ENCODE measurements at places on chromosomes 7 and 10.
A peak's percentile ranks its signal among the peaks of the same experiment; 100 is the strongest.

- no peak overlapping the region for H3K4me3 ChIP-seq
- peaks cover 3% of the 10 kb centered on the region for H3K36me3 ChIP-seq
- DNase-seq, result no peak
- no peaks in the 10 kb centered on the region for H3K4me1 ChIP-seq
Measured at GRCh38 chr10:76522547-76522946, 1091.1 kb downstream of the LRMDA start.

DNA sequence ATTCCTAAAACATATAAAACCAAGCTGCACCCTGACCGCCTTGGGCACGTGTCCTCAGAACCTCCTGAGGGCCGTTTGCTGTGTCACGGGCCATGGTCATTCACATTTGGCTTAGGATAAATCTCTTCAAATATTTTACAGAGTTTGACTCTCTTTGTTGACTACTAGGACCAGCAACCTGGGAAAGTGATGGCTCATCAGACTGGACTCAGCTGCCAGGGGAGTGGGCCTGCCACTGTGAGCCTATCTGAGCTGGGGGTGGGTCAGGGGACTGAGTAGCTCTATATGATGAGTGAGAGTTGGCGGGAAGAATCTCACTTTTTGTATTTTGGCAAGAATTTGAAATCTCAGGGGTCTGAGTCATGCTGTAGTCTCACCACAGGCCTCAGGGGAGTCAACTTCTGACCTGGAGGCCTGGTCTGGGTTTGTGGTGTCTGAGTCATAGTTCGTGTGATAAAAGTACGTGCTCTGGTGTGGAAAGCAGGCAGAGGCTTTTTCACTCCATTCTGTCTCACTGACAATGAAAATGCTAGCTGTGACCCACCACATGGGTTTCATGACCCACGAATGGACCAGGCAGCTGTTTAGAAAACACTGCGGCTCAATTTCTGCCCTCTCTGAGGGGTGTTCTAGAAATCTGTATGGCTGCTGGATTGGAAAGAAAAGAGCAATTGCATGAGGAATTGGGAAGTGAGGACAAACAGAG lies 4.2 kb upstream of the UPP1 start:
- H3K4me1 ChIP-seq, result peaks cover 47% of the 10 kb centered on the region
- DNase-seq, result peak; percentile 68

GRCh38 chr7:117249696-117250095 lies 73.2 kb downstream of the WNT2 start:
- no peak overlapping the region for H3K4me3 ChIP-seq
- H3K4me1 ChIP-seq, result no peaks in the 10 kb centered on the region
- H3K27me3 ChIP-seq, result peaks cover 24% of the 10 kb centered on the region
- H3K36me3 ChIP-seq, result no peaks in the 10 kb centered on the region
- H3K27ac ChIP-seq, result no peak overlapping the region

DNA sequence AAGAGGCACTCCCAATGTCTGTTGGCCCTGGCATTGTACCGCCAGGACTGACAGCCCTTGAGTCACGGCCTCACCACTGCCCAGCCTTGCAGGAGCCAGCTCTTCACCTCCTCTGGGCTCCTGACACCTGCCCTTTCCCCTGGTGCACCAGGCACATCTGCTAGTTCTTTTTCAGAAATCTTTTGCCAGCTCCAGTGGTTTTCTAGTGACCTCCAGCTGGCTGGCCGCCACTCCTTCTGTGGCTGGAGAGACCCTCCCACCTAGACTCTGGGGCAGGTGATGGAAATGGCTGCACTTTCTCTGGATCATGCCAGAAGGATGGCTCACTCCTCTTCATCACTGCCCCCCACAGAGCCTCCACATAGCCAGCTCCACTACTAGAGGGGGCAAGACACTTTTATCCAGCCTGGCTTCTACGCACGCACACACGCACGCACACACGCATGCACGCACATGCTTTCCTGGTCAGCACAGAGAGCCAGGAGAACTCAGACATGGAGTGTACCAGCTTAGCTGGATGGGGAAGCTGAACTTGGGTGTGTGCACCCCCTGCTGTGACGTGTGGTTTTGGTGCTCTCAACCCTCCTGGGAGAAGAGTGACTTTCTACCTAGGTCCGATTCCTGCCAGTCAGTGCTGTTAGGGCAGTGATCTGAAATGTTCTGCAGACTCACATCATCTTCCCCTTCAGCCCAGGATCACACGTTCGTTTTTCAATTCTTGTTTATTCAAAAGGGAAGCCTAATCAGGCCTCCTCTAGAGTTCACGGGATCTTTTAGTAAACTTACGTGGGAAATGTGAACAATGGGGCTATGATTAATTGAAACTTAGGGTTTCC lies 222.0 kb downstream of the PRPF18 start:
- no peak overlapping the region for H3K4me3 ChIP-seq
- H3K27ac ChIP-seq, result no peak overlapping the region
- H3K36me3 ChIP-seq, result no peaks in the 10 kb centered on the region

DNA sequence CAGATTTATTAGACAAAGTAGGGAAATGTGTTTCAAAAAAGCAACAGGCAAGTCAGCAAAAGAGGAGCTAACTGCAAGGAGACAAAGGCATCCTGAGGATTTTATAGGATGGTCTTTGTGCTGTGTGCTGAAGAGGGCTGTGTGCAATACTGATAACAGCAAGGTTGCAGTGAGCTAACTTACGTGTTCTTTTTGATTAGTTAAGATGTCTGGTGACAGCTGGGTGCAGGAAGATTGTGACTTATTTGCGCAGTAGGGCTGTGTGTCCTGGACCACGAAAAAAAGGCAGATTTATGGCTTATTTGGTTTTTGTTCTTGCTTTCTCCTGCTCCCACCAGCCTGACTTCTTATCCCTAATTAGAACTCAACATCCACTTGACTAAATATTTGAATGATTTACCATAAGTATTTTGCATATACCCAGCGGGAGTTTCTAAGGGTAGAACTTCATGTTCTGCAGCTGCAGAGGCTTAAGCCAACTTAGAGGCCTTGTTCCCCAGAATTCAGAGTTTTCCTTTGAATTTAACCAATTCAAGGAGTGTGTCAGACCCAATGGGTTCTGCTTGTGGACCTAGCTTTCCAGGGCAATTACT lies 119.0 kb downstream of the ANKRD26 start:
- no peaks in the 10 kb centered on the region for H3K4me1 ChIP-seq
- H3K27me3 ChIP-seq, result no peaks in the 10 kb centered on the region
- no peak for DNase-seq

- no peak for DNase-seq
- no peaks in the 10 kb centered on the region for H3K36me3 ChIP-seq
- H3K27ac ChIP-seq, result no peak overlapping the region
- no peaks in the 10 kb centered on the region for H3K27me3 ChIP-seq
- no peak overlapping the region for H3K4me3 ChIP-seq
Measured at GRCh38 chr7:96004578-96004977, 232.2 kb downstream of the DYNC1I1 start.

DNA sequence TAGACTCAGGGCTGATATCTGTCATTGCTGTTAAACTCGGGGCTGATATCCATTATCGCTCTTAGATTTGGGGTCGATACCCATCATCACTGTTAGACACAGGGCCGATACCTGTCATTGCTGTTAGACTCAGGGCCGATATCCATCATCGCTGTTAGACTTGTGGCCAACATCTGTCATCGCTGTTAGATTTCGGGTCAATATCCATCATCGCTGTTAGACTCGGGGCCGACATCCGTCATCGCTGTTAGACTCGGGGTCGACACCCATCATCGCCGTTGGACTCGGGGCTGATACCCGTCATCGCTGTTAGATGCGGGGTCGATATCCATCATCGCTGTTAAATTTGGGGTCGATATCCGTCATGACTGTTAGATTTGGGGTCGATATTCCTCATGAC lies 54.8 kb downstream of the BEND7 start:
- no peaks in the 10 kb centered on the region for H3K4me1 ChIP-seq
- H3K36me3 ChIP-seq, result no peaks in the 10 kb centered on the region
- H3K27me3 ChIP-seq, result peaks cover 10% of the 10 kb centered on the region
- H3K27ac ChIP-seq, result no peak overlapping the region
- DNase-seq, result no peak
- H3K4me3 ChIP-seq, result no peak overlapping the region

DNA sequence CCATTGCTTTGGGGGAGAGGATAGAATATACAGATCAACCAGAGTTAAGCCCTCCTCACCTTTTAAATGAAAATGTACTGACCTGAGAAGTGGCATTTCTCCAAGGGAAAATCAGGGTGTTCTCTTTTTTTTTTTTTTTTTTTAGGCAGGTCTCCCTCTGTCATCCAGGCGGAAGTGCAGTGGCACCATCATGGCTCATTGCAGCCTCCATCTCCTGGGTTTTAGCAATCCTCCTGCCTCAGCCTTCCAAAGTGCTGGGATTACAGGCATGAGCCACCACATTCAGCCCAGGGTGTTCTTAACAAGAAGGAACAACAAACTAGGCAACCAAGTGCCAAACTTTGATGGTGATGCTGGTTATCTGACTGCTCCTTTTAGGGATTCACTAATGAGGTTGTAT lies 111.0 kb downstream of the SVOPL start:
- no peaks in the 10 kb centered on the region for H3K4me1 ChIP-seq
- no peak overlapping the region for H3K27ac ChIP-seq
- no peak overlapping the region for H3K4me3 ChIP-seq
- no peak for DNase-seq
- H3K27me3 ChIP-seq, result no peaks in the 10 kb centered on the region

- H3K27me3 ChIP-seq, result peaks cover 22% of the 10 kb centered on the region
- H3K36me3 ChIP-seq, result no peaks in the 10 kb centered on the region
- H3K27ac ChIP-seq, result no peak overlapping the region
- no peak overlapping the region for H3K4me3 ChIP-seq
- no peak for DNase-seq
Measured at GRCh38 chr7:25795824-25796235, 356.2 kb upstream of the NFE2L3 start.

DNA sequence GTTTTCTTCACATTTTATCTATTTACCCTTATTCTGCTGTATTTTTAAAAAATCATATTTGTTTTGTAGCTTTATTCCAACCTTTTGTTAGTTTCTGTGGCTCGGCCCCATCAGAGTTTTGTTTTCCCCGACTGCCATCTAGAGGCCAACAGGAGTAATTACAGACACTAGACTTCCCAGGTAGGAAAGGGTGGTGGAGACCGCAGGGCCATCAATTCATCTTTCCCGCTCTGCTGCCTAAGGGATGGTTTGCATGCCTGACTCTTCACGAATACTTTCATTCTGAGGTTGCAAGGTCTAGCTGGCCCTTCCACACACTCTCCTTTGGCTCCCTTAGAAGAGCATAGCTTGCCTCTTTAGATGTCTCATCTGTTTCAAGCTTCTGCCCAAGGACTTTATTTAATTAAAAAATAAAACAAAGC lies 38.3 kb downstream of the LYZL2 start:
- no peak overlapping the region for H3K4me3 ChIP-seq
- peak; percentile 39 for DNase-seq
- H3K4me1 ChIP-seq, result no peaks in the 10 kb centered on the region
- no peaks in the 10 kb centered on the region for H3K36me3 ChIP-seq
- no peak overlapping the region for H3K27ac ChIP-seq
- peaks cover 16% of the 10 kb centered on the region for H3K27me3 ChIP-seq

DNA sequence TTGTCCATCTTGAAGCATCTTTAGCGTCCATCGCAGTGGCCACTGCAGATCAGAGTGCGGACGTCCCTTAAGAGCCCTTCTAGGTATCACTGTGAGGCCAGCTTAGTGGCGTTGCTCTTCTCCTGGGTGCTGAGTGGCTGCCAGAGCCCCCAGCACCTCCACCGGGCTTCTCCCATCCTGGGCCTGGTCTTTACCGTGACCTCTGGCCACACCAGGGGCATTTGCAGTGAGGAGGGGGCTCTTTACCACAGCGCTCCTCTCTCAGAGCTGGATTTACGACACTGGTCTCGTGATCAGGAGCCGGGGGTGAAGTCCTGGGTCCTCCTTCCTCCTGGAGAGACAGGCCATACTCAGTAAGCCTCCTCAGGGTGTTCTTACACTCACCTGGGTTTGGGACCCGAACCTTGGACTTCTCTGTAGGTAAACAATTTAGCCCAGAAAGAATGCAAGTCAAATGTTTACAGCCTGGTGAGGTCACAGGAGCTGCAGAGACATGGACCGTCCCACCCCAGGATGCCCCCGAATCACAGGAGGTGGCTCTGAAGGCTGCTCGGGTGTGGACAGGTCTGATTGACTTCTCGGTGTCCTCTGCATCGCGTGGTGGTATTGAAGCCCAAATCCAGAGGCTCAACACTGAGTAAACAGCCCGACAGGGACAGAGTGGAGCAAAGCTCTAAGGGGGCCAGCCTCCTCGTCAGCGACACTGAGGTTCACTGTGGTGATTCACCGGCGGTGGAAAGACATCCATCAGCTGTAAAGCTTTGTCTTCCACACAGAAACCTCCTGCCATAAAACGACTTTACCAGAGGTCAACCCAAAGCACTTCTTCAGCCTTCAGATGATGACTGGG lies 33.0 kb downstream of the JAKMIP3 start:
- no peaks in the 10 kb centered on the region for H3K36me3 ChIP-seq
- DNase-seq, result no peak
- H3K27ac ChIP-seq, result no peak overlapping the region
- H3K27me3 ChIP-seq, result peaks cover 95% of the 10 kb centered on the region
- no peaks in the 10 kb centered on the region for H3K4me1 ChIP-seq

GRCh38 chr7:77226357-77226839 lies 26.8 kb upstream of the FGL2 start:
- H3K4me1 ChIP-seq, result peaks cover 6% of the 10 kb centered on the region
- no peak overlapping the region for H3K4me3 ChIP-seq
- no peaks in the 10 kb centered on the region for H3K27me3 ChIP-seq
- H3K36me3 ChIP-seq, result no peaks in the 10 kb centered on the region
- H3K27ac ChIP-seq, result no peak overlapping the region
- no peak for DNase-seq

DNA sequence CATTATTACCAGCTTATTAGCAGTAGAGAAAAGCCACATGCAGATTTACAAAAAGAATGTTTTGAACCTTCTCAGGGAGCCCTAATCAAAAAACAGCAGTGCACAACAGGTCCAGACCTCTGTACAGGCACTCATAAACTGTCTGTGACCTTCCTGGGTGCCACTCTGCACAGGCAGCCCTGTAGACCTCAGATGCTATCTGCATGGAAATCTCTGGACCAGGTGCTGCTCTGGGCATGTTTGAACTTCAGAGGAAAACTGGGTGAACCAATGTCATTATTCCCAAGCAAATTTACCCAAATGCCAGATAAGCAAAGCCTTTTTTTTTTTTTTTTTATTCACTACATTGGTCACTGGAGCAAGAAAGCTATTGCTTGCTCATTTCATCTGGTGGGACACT lies 104.2 kb downstream of the NPY start:
- no peak for DNase-seq
- H3K27ac ChIP-seq, result no peak overlapping the region
- peaks cover 17% of the 10 kb centered on the region for H3K27me3 ChIP-seq
- no peaks in the 10 kb centered on the region for H3K36me3 ChIP-seq
- H3K4me1 ChIP-seq, result no peaks in the 10 kb centered on the region

- H3K27ac ChIP-seq, result peak overlapping the region; percentile 87
- peaks cover 3% of the 10 kb centered on the region for H3K36me3 ChIP-seq
- DNase-seq, result peak; percentile 12
- H3K27me3 ChIP-seq, result no peaks in the 10 kb centered on the region
- peaks cover 49% of the 10 kb centered on the region for H3K4me1 ChIP-seq
- peak overlapping the region; percentile 68 for H3K4me3 ChIP-seq
Measured at GRCh38 chr10:61961278-61961677, 59.8 kb downstream of the ARID5B start.

- H3K27ac ChIP-seq, result peak within 1 kb of the TSS; percentile 93
- peak within 1 kb of the TSS; percentile 99 for H3K4me3 ChIP-seq
- H3K27me3 ChIP-seq, result no peaks in the 10 kb centered on the region
- peak; percentile 74 for DNase-seq
Measured at GRCh38 chr10:71319042-71319799, at the start of gene SLC29A3. Gene SLC29A3, plus strand, starts transcription at chr10:71319259. Its CDS starts 51 bp downstream, at chr10:71319310.
